Activated CD4-positive, CD25-positive, alpha-beta regulatory T cell treated with anti-CD3 and anti-CD28 coated beads, Interleukin-2, amount 50 U/mL, for 72 hours (primary cell): ENCODE measurements at places on chromosomes 11 and 22.

GRCh38 chr11:83835423-83835822 is 549.3 kb upstream of the CCDC90B start:
- DNase-seq, result no peak

DNA sequence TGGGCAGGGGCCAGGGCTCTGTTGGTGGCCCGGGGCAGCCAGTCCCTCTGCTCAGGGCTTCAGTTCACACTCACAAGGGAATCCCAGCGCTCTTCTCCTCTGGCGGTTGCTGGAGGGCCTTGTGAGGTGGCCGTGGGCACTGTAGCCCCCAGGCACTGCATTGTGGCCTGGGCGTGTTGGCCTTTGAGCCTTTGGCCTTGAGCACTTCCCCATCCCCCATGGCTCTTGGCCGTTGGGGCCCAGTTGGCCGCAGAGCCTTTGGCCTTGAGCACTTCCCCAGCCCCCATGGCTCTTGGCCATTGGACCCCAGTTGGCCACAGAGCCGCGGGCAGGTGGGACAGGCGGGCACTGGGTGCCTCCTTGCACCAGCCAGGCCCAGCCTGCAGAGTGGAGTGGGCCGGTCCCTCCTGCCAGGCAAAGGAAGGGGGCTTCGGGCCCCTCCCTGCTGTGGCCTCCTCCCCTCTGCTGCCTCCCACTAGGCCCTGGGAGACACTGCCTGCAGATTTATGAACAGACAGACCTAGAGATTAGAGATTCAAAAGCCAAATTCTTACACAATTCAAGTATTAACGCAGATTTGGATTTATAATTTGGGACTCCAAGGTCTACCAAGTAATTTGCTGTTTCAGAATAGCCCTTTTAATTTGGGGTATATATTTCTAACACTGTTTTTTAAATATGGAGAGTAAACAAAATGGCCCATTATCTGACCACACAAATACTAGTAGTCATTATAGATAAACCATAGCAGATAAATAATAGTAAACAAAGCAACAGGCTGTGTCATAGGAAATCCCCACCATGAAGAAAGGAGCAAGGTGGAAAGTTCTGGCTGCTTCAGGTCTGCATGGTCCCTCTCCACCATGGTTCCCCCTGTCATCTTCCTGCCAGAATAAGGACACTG is 18.2 kb upstream of the TXNRD2 start:
- no peak for DNase-seq

- no peak for DNase-seq
Observed at GRCh38 chr11:104175769-104176168, 11.8 kb upstream of the PDGFD start.

DNA sequence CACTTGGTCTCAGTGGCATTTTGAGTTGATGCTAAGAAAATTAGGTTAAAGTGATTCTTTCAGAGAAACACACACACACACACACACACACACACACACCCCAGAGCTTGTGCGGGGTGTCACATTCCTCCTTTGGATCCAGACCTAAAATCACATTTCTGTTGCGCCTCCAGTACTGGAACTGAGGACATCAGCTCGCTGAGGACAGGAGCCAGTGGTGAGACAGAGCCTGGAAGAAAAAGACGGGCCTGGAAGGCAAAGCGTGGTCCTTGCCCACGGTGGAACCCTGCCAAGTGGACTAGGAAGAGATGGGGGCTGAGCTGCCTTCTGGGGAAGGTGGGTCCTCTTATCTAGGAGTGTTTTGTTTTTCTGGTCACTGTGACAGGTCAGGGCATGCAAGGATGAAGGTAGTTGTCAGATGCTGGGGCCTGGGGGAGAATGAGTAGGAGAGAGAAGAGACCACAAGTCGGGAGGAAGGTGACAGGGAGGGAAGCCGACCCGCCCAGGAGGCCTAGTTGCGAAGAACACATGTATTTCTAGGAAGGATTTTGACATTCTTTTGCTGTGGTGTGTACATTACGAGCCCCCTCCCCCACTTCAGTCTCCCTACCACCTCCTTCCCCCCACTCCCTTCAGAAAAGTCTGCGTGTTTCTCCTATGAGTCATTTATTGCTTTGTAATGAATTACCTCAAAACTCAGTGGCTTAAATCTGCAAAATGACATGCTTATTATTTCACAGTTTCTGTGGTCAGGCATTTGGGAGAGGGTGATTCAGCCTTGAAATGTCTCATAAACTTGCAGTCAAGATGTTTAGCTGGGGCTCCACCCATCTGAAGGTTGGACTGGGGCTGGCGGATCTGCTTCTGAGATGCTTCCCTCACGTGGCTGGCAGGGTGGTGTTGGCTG is 4.8 kb upstream of the ELFN2 start:
- no peak for DNase-seq

- peak; percentile 67 for DNase-seq
Observed at GRCh38 chr11:61967924-61968757, 707 bp upstream of the FTH1 start.

- no peak for DNase-seq
Observed at GRCh38 chr11:79121351-79121750, 319.5 kb downstream of the TENM4 start.

DNA sequence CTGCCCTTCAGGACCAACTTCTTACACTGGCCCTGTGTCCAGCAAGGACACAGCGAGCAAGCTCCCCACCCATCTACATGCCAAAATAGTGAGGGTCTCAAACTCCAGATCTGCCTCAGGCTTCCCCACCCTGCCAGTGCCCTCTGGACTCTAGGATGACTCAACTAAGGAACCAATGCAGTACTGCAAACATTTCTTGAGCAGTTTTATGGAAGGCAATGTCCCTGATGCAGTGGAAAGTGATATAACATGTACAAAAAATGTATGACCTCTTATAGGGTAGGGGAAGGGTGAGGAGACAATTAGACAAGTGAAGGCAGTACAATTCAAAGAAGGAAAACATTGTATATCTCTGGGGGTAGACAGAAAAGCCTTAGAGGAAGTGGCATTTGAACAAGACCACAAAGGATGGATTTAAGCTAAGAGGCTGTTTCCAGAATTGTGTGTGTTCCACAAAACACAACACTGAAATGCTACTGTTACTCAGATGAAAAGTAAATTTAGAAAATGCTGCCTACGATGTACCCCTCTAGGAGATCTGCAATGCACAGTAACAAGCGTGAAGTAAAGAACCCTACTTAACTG is 47.3 kb downstream of the RAB30 start:
- no peak for DNase-seq

- no peak for DNase-seq
Observed at GRCh38 chr11:10385696-10386095, 69.4 kb upstream of the AMPD3 start.

DNA sequence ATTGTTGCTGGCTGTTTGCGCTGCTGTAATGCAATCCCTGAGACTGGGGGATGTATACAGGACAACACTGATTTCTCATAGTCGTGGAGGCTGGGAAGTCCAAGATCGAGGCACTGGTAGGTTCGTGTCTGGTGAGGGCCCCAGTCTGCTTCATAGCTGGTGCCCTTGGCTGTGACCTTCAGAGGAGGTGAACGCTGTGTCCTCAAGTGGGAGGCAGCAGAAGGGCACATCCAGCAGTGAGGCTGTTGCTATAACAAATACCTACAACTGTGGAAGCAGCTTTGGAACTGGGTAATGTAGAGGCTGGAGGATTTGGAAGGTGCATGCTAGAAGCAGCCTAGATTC is 21.3 kb downstream of the KRTAP5-5 start:
- DNase-seq, result no peak

DNA sequence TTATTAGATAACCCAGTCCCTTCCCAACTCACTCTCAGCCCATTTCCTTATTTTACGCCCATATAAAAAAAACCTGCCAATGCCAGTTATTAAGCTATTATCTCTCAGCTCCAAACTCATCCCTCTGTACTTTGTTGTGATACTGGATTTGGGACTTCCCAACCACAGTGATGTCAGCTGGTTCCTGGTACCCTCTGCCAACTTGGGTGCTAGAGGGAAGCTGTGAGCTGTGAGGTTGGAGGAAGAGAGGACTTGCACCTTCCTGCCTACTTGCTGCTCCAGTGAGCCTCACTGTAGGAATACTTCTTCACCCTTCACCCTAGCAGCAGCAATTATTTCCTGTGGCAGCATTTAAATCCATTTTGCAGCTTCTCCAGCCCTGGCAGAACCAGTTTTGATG is 19.2 kb upstream of the CSF2RB start:
- no peak for DNase-seq

DNA sequence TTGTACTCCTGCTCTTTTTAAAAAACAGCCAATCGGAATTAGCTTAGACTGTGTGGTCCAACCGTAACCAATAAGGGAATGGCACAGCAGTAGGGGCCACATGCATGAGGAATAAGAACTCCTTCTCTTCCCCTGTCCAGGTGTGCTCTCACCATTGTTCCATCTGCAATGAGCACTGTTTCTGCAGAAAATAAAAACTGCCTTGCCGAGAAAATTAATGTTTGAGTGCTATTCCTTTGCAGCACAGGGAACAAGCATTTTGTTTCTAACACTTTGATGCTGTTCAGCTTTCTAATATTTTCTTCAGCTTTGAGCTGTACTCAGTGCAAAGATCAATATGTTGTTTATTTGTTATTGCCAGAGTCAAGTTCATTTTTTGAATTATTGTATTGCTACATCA is 57.9 kb downstream of the PIWIL3 start:
- no peak for DNase-seq

GRCh38 chr11:71434576-71435130 is 13.5 kb downstream of the DHCR7 start:
- DNase-seq, result no peak

DNA sequence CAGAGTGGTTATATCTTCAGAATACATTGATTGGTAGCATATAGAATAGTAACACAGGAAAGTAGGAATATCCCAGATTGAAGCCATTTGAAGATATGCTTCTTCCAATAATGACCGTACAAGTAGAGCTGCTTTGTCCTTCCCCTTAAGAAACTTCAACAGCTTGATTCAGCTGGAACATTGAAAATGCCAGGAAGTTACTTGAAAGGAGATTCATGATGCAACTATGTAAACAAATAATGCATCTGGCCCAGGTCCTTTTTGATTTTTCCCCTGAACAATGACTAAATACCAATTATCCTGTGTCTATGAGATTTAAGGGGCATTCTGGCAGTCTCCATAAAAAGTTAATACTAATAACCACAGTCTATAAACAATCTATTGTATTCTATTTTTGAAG is 3.0 kb downstream of the DKK3 start:
- DNase-seq, result no peak

DNA sequence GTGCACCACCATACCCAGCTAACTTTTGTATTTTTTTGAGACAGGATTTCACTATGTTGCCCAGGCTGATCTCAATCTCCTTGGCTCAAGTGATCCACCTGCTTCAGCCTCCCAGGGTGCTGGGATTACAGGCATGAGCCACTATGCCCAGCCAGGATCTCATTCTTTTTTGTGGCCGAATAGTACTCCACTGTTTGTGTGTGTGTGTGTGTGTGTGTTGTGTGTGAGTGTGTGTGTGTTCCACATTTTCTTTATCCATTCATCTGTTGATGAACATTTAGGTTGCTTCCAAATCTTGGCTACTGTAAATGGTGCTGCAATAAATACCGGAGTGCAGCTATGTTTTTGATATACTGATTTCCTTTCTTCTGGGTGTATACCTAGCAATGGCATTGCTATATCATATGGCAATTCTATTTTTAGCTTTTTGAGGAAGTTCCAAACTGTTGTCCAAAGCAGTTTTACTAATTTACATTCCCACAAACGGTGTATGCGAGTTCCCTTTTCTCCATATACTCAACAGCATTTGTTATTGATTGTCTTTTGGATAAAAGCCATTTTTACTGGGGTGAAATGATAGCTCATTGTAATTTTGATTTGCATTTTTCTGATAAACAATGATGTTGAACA is 105.4 kb downstream of the TTC28 start:
- no peak for DNase-seq

GRCh38 chr11:3171931-3172560 is 6.9 kb upstream of the OSBPL5 start:
- no peak for DNase-seq

DNA sequence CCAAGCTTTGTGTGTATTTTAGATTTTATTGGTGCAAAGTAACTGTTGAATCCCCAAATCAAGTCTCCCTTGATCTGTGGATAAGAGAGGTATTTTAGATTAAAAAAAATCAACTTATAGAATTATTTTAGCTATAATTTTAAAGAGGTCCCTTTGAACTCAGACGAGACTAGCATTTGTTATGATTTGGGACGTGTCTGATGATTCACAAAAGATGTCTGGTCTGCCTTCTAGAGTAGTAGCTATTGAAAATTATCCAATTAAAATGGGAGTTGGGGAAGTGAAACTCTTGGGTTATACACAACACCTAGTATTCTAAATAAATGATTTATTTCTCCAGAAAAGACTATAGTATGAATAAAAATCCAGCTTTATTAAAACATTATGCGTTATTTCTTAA is 227.9 kb upstream of the GRIA4 start:
- no peak for DNase-seq

DNA sequence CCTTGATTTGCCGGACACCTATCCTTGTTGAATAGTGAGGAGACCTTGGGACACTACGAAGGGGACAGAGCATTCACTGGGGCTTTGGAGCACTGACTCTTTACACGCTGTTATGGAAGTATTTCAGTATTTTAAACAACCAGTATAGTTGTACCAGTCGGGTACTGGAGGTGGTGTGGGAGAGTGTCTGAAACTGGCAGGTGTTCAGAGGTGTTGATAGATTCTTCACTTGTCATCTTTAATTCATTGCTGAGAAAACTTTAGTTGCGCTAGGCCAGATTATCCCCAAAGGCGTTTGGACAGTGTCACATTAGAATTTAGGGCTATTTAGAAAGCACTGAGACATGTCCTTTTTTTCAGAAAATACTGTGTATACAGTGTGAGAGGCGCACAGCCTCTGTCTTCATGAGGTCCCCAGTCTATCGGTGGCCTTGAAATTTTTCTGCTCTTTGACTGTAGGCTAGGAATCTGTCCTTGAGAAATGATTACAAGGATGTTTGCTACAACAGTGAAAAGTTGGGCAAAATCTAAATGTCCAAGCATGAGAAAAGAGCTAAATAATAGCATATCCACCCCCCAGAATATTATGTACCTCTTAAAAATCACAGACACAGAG is 69.7 kb downstream of the TEAD1 start:
- DNase-seq, result no peak

GRCh38 chr22:21981874-21982273 is 713 bp downstream of the TOP3B start:
- no peak for DNase-seq

DNA sequence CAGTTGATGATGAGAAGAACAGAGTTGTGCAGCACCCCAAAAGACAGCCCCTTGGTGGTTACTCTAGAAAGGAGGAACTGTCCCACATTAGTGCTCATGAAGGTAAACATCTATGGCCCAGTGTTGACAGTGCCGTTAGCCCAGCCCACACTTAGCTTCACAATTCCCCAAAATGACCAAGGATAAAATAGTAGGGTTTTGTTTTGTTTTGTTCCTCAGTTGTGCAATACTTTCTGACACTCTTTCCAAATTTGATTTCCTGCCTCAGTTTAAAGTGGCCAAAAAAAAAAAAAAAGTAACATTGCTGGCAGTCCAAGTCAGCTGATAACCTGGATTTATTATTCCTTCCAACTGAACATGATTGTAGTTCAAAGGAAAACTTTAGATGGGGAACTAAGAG is 269.4 kb downstream of the TMEM135 start:
- DNase-seq, result no peak

GRCh38 chr11:34957206-34957605 is 40.8 kb downstream of the PDHX start:
- no peak for DNase-seq
